ENCODE measurements at places on chromosomes 2 and 18.

- no peak for DNase-seq
Observed at GRCh38 chr2:64852771-64853241, 136.4 kb upstream of the SLC1A4 start.

GRCh38 chr18:44887227-44887631 is 206.5 kb downstream of the SETBP1 start:
- DNase-seq = no peak

DNA sequence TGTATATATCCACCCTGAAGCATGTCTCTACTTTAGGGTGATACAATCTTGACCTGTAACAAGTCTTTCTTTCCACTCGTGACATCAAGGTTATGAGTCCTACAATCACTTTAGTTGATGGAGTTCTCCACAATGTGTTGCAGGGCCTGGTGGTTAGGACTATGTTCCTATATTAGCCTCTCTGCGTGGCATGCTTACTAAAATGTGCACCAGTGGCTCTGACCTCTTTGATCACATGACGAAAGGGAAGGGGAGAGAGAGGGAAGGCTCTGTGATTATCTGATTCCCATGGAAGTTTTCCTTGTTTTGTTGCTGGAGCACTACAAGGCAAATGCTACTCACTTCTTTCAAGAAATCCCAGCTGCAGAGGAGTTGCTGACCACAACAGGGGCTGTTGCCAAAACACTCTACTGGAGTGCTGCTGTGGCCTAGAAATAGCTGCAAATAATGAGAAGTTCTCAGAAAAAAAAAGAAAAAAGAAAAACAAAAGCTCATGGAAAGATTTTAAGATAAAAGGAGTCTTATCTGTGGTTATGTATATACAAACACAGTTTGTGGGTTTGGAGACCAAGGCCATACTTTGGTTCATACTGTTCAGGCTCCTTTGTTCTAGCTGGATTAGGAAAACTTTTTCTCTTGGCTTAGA is 272.8 kb upstream of the MMADHC start:
- no peak for DNase-seq

DNA sequence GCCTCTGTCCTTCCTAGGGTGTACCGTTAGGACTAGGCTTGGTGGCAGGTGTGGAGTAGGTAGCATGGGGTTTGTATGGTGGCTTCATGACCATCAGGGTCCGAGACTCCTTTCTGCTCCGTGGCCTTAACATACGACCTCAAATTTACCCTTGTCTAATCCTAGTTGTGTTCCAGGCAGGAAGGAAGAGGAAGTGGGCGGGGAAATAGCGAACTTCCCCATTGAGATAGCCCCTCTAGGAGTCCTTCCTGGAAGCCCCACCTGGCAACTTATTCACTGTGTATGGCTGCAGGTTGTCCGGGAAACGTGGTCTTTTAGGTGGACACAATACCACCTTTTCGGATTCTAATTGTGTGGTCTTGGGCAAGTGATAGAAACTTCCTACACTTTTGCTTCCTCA is 9.3 kb downstream of the CD8A start:
- DNase-seq = no peak

DNA sequence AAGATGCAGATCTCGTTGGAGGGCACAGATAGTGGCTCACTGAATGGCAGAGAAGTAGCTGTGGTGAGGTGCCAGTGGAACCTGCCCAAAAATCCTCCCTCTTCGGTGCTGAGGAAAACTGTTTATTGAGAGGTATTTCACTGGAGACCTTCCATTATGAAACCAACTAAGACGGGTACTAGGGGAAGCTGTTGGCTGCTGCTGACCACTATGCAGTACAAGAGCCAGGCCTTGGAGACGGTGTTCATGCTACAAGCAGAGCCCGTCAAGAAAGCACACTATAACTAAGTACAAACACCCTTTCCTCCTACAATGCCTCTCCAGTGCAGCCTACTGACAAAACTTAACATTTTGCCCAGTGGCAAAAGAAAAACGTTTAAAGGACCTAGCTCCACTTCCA is 4.6 kb downstream of the ARL5A start:
- DNase-seq = no peak

DNA sequence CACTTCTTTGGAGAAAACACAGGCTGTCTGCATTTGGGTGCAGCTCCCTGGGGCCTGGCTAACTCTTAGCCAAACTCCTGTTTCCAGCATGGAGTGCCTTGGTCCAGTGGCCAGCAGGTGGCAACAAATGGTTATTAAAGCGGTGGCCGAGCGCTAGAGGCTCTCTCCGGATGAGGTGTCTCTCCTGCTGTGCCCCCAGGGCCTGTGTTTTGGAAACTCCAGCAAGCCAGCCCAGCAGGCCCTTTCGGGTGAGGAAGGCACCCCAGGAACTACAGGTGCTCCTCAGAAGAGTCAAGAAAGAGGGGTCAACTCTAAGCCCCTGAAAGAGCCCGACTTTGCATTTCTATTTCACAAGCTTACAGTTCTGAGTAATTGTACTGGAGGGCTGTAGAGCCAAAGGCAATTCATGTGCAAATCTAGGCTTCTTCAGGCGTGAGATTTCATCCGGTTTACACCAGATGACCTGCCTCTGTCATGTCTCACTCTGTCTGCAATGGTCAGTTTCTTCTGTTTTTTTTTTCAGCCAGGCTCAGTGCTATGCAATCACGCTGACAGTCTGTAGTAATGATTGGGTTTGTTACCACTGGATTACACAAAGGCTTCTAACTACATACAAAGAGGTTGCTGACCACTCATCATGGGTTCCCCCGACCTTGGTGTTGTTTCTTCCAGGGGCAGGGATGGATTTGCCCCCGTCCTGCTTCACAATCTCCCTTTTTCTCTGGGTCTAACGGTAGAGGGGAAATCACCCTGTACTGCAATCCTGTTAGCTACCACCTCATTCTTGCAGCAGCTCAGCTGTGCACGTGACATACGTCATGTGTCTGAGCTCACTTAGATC is 7.6 kb upstream of the CHRNA1 start:
- DNase-seq = peak; percentile 10

DNA sequence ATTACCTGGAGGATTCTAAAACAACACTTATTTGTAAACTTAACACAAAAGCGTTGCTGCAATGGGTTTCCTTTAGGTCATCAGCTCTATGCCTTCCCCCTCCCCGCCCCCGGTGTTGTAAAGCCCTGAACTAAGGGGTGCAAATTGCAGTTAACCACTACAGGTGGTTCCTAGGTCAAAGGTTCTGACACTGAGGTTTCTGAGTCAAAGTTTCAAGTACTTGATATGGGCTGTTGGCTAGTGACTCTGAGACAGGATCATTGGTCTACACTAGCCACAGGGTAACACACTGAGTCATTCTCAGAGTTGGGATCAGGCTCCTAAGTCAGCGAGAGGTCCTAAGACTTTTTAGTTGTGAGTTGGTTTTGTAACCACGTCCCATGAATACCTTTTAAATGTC is 15.4 kb downstream of the IL1B start:
- no peak for DNase-seq
